ENCODE measurements at places on chromosomes 5 and 9.

DNA sequence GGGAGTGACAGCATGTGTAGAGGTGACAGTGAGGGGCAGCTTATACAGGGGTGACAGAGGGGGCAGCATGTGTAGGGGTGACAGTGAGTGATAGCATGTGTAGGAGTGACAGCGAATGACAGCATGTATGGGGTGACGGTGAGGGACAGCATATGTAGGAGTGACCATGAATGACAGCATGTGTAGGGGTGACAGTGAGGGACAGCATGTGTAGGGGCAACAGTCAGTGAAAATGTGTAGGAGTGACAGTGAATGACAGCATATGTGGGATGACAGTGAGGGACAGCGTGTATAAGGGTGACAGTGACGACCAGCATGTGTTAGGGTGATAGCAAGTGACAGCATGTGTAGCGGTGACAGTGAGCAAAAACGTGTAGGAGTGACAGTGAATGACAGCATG lies 9.4 kb upstream of the GAPT start:
- no peak for DNase-seq

DNA sequence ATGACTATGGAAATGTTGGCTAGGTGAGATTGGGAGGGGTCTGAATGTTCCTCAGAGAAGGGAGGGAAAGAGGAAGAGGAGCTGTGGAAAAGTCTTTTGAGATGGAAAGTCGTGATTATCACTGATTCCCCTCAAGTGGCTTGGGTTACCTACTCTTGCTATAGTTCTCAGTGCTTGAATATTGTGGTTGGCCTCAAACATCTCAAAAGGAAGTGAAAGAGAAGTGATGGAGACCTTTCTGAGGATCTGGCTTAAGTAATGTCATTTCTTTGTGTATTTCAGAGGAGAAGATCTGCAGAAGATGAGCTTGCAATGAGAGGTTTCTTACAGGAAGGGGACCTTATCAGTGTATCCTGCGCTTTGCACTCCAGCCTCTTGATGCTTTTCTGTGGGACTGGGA lies 5.5 kb downstream of the EXOSC2 start:
- no peak for DNase-seq

GRCh38 chr5:77180167-77181081 lies 30.1 kb upstream of the PDE8B start:
- DNase-seq = no peak

DNA sequence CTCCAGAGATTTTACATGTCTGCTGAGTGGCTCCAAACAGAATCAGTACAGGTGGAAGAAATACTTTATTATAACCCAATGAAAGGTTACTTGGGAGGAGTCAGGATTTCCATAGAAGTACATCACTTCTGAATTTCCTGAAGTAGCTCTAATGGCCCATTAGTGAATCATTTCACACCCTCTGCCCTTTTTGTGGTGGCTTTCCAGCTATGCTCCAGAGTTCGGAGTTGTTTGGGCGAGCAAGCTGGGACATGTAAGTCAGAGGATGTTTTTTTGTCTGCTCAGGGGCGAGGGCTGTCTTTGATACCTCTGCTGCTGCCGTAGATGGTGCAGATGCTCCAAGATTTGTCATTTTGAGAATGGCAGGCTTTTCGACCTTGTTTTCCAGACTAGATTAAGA lies 226.1 kb downstream of the GOLPH3 start:
- DNase-seq = no peak

DNA sequence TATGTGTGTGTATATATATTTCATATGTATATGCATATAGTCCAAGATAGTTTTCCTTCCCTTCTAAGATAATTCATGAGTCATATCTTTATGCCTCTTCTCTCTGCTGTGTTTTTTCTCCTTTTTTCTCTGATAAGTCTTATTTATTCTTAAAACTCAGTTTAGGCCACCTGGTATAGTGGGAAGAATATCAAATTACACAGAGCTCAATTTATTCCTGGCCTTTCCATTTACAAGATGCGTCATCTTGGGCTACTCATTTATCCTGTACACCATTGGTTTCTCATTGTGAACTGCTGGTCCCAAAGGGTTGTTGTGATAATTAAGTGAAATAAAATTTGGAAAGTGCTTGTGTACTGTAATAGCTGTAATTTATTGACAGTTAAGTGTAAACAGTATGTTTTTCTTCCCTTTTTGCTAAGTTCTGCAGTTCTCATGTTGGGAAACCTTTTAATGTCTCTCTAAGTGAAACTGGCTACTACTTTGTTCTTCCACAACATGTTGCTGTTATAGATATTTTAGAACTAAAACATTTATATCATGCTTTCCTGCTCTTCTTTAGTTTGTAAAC lies 19.4 kb downstream of the CCDC171 start:
- DNase-seq = no peak

DNA sequence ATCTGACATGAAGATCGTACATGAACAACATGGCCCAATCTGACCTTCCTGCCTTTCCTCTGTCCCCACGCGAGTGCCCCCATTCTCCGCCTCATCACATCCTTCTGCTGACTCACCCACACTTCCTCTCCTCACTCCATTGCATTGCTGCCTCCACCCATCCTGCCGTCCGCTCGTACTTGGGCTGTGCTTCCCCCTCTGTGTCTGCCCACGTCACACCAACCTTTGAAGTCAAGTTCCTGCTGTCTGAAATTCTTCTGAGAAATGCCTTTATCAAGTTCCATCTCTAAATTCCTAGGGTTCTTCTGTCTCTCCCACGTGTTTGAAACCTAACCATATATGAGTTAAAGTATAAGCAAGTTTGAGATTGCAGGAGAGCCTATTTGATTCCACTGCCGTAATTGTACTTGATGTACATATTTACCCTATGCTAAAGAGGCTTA lies 18.0 kb upstream of the STARD4 start:
- peak; percentile 86 for DNase-seq

DNA sequence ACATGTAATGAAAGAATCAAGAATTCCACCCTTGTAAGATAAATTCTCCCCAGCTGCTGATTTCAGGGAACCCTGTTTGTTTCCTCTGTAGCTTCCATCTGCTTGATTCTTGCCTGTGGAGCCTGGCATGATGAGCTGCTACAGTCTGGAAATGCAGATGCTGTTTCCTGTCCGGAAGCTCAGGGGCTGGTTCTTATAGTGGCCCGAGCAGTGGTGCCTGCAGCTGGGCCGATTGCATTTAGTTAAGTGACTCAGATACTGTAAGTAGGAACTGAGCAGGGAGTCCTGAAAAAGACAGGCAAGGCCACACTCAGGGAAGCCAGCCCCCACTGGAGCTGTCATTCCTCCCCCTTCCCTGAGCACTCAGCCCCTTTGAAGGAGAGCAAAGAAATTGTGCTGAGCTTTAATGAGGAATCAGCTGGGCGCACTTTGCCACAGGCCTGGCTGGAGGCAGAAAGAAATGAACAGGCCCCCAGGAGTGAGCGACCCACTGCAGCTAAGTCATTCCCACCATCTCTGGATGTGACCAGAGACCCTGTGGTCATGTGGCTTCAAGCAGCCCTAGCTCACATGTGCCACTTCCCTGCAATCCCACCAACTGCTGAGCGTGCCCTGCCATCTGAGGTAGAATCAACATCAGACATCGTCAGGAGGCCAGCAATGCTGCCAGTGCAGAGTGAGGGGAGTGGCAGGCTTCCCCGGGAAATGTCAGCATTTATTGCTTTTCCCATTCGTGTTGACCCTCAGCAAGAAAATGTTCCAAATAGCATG lies 206.0 kb upstream of the WWC1 start:
- DNase-seq = no peak

DNA sequence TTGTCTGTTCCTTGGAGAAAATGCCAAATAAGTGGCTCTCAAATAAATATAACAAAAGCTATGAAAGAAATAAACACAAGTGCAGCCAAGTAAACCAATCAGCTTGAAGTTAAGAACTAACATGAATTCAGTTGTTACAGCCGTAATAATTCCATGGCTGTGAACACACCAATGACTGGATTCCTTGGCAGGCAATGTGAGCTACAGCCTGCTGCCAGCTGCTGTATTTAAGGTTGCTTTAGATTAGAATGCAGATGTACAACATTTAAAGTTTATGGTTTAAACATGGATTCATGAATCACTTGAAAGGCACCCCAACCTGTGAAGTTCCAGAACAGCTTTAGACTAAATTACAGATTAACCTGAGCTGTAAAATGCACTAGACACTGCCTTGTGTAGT lies 626.4 kb upstream of the SEMA6A start:
- no peak for DNase-seq

DNA sequence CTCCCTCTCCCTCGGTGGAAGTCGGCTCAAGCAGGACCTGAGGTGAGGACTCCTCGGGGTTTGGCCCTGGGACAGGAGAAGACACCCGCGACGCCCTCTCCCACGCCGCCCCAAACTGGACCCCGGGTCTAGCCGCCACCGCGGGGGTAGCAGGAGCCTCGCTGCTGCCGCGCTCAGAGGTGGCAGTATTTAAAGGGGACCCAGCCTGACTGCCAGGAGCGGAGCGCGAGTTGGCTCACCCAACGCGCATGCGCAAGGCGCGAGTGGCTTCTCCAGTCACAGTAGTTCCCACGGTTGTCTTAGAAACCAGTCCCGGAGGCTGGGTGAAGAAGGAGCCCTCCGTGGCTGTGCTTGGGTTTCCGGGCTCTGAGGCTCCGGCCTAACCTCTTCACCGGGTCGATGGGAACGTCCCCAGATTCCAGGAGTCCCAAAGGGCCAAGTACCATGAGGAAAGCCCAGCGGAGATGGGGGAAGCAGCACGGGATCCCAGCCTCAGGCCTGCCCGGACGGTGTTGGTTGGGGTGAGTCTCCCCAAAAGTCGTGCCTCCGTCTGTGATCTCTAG lies 477.8 kb downstream of the SPATA31A7 start:
- DNase-seq = peak; percentile 38

- DNase-seq = peak; percentile 63
Measured at GRCh38 chr9:78298046-78298765, 1.3 kb downstream of the PSAT1 start.

DNA sequence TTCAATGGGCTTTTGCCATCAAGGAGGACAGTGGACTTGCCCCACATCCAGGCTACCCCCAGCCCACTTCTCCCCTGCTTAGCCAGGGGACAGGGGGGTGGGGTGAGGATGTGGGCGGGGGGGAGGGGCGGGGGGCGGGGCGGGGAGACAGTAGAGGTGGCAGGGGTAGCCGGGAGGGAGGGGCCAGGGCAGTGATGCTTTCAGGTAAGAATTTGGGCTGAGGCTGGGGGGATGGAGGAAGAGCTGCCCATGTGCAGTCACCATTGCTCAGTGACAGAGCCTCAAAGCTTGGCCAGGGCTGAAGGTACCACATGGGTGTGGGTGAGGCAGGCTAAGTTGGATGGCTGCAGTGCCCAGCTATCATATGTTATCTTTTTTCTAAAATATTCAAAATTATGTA lies 40.7 kb upstream of the HNRNPA0 start:
- DNase-seq = no peak

DNA sequence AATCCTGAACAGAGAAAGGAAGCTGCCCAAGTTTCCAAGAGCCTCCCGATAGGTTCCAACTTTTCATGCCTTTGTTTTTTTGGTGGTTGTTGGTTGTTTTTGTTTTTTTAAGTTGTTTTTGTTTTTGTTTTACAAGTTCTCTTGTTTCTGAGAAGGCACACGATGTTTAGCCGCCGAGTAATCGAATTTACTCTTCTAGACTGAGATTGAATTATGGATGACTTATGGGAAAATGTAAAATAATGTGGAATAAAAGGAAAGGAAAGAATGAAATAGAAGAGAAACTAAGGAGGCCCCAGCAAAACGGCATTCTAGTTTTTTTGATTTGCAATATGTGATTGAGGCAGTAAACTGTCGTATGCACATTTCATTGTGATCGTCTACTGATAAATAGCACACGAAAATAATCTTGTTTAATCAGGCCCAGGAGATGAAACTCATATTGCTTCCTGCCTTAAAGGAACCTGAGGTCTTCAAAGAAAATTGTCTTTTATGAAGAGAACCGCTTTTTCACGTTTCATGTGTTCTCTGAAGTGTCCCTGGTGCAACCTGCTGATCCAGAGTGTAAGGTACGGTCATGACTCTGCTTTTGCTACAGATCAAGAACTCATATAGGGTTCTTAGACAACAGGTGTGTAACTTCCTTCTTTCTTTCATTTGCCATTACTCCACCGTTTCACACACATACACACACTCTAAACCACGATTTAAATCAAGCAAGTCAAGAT lies 1.3 kb upstream of the GNAQ start:
- no peak for DNase-seq

DNA sequence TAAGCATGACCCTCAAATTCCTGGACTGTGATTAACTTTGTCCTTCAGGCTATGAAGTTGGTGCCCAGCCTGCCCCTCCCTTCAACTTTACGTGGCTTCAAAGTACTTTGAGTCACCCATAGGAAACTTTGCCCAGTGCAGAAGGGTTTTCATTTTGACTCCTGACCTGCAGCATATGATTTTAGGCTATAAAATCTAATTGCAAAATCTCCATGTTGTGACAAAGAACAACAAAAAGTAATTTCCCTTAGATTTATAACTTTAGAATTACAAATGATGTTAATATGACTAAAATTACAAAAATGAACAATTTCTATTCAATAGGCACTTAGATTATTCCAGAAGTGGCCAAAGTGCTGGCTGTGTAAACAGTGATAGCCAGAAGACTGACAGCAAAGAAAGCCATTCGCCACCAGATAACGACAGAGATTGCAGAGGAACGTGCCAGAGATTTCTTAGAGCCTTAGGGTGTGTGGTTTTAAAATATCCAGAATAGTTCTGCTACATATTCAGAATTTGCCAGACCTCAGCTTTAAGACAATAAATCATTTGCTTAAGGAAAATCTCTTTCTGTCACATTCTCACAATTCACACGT lies 197.4 kb downstream of the SEMA5A start:
- no peak for DNase-seq

DNA sequence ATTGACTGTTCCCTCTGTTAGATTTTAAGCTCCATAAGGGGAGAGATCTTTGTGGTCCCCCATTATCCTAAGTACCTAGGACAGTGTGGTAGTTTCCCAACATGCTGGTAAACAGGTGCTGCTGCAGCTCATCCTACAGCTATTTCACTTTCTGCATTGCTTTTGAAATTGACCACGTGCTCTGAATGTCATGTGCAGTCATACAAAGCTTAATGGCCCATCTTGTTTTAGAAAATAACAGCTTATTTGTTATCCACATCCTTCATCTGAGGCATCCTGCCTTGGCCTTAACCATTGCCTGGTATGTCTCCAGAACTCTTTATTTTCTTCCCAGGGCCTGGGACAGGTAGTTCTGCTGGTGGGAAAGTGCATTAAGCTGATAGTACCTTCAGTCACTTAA lies 14.7 kb downstream of the PIK3R1 start:
- no peak for DNase-seq

GRCh38 chr9:35598866-35599590 lies 6.0 kb upstream of the TESK1 start:
- no peak for DNase-seq

DNA sequence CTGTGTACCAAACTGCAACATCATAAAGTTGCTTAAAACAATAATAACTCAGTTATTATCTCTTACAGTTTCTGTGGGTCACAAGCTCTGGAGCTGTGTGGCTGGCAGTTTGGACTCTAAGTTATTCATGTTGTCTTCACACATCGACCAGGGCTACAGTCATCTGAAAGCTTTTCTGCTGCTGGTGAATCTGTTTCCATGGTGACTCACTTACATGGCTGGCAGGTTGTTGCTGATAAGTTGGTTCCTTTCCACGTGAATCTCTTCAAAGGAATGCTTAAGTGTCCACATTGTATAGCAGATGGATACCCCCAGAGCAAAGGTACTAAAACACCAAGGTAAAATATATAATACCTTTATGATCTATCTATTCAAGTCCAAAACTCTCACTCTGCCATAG lies 44.8 kb upstream of the CYLC2 start:
- no peak for DNase-seq

Data from activated CD8-positive, alpha-beta memory T cell treated with anti-CD3 and anti-CD28 coated beads for 24 hours (primary cell).